ENCODE measurements at places on chromosomes 3 and 15.

DNA sequence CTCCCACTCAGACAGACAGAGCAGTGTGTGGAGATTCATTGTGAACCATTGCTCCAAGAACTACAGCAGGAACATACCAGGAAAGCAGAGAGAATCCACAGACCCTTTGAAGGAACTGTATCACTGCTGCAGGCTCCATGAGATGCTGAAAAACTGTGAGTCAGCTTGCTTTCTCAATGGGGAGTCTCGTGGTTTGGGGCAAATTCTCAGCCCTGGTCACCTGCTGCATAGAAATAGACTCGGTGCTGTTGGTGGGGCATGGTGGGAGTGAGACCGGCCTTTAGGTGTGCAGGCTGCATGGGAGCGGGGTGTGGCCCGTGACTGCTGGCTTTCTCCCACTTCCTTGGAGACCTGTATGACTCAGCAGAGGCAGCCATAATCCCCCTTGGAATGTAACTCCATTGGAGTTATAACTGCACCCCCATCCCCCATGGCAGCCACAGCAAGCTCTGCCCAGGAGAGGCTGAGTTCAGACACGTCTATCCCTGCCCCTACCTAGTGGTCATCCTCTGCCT is 35.6 kb downstream of the ALCAM start:
- DNase-seq: no peak

GRCh38 chr15:66854012-66854965 is 152.3 kb downstream of the SMAD6 start:
- DNase-seq: no peak

GRCh38 chr15:50247819-50248655 is 17.5 kb downstream of the HDC start:
- peak; percentile 60 for DNase-seq

GRCh38 chr3:138923531-138923994 is 23.4 kb downstream of the FOXL2 start:
- DNase-seq: peak; percentile 94

DNA sequence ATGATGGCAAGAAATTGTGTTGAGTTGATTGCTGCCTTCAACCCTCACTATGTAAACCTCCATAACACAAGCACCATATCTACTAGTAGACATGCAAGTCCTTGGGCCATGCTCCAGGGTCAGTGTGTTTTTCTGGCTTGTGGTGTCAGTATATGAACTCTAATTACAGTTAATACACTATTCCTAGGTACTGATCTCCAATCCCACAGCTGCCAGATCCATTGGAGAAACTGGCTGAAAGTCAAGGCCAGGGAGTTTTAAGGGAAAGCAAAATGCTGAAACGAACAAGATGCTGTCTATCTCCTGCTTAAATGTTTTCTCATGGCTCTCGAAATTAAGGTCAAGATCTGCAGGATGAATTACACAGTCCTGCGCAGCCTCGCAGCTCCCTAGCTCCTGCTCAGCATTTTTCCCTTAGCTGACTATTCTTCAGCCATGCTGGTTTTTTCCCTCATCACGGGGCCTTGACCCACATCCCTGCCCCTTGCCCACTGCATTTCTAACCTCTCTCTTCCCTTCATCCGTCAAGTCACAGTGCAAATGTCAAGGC is 425.0 kb upstream of the ADAMTS9 start:
- no peak for DNase-seq

DNA sequence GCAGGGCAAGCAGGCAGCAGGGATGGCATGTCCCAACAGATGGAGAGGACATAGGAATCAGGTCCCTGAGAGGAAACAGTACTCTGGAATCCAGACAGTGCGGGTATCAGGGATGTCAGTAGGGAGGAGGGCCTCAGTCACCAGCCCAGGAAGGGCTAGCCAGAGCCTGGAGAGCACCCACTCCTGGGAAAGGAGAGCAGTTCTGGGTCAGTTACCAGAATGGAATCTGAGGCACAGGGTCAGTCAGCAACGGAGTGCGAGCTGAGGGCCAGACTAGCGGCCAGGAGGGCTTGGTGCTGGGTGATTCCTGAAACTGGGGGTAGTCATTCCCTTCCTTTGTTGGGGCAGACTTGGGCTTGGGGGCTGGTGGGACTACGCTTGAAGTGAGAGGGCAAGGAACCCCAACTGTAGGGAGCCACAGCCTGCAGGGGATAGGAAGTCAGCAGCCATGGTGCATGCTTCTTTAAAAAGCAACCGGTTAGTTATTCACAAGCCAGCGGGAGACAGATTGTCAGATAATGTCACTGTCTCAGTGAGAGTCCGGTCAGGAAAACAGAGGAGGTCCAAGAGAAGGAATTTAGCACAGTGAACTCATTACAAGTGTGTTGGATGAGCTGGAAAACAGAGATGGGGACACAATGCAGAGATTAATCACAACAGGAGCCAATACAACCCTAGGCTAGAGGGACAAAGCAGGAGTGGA is 27.9 kb downstream of the PLA1A start:
- no peak for DNase-seq

GRCh38 chr3:45381168-45381852 is 7.1 kb upstream of the LARS2 start:
- no peak for DNase-seq

DNA sequence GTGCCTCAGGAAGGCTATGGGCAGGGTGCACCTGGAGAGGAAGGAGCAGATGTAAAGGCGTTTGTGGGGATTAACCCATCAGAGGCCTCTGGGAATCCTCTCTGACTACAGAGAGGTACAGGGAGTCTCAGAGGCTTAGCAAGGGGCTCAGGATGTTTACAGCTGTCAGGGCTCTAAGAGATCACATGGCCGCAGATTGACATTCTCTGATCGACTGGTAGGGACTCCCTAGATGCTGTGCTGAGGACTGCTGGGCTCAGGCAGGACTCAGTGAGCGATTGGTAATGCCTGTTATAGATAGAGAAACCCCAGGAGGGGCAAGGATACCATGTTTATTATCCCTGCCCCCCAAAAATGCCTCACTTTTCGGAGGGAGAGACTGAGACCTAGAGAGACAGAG is 103.5 kb downstream of the CORO2B start:
- DNase-seq: no peak

GRCh38 chr3:171810629-171811294 is 479 bp upstream of the PLD1 start:
- DNase-seq: no peak

DNA sequence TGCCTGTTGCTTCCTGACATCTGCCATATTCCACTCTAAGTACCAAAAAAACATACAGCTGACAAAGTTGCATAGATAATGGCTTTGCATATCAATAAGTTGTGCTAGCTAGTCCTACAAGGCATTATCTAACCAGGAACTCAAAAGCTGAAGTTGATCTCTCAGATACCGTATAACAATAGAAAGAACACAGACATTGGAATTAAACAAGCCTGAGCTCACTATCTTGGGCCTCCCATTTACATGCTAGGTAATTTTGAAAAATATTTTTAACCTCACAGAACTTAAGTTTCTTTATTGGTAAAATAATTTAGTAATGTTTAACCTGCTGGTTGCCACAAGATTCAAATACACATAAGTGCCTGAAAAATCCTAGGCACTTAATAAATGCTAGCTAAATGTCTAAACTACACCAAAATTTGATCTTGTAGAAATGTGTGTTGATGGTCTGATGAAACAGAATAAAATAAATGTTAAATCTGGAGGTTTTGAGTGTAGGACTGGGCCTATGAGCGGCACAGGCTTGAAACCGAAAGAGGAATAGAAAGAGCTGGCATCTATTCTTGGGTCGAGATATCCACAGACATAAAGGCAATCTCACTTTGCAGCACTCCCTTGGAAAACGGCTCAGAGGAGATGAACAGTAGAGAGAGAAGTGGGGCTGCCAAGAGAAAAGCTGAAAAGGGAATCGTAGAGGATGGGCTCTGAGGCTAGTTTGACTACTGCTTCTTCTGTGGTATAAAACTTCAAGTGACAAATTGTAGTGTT is 29.9 kb upstream of the TTC14 start:
- no peak for DNase-seq

DNA sequence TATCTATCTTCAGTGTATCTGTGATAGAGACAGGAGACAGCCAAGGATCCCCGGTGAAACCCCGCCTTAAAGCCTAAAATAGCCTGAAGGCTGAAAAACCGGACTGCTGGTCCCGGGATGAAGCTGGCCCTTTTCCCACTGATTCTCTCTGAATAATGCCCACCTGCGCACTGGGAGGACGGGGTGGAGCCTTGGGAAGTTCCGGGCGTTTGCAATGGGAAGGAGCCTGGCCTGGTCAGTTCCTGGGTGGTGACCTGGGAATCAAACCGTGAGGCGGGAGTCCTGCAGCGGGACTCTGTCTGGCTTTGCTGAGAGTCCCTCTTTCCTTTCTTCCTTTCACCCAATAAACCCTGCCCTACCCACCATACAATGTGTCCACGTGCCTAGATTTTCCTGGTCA is 157.9 kb downstream of the C3orf38 start:
- no peak for DNase-seq

DNA sequence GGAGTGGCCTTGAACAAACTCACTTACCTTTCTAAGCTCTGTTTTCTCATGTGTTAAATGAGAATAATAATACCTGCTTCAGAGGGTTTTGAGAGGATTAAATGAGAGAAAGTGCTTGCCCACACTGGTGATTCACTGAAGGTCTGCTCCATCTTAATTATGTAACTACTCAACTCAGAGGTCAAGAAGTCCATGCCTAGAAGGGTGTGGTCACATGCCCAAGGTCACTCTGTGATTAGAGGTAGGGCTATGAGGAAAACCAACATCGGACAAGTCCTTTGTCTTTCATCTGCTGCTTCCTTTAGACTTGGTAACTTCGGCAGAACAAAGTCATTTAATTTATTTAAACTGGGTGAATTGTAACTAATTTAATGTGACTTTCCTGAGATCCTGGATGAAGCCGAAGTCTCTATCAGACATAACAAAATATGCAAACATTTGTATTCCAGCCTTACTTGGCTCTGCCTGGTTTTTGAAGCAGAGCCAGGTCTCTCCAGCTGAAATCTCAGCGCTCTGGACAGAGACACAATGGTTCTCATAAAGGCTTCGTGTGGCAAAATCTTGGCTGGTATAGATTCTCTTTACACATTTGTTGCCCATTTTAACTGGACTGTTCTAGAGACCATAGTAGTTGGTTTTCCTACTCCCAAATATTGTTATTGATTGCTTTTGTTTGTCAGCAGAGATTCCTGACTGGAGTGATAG is 3.0 kb downstream of the CHRNA7 start:
- DNase-seq: no peak

- no peak for DNase-seq
These were observed 101.9 kb downstream of the KLHL25 start for GRCh38 chr15:85692873-85693272.

DNA sequence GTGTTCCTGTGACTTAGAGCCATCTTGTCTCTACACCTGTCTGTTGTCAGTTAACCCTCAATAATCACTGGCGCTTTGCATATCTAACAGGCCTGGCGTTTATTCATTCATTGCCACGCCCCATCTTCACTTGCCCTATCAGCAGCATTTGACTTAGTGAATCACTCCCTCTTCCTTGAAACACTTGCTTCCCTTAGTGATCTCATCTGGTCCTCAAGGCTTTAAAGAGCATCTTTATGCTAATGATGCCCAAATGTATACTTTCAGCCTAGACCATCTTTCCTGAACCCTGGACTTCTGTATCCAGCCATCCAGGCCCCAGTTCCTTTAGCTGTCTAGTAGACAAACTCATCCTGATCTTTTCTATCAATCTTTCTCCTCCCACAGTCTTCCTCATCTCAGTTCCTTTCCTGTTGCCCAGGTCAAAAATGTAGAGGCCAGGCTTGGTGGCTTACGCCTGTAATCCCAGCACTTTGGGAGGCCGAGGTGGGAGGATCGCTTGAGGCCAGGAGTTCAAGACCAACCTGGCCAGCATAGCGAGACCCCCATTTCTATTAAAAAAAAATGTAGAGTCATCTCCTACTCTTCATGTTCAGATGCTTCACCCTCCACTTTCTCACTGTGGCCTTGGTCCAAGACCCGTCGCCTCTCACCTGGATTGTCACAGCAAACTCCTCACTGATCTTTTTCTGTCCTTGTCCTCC is 1.4 kb upstream of the IGDCC4 start:
- no peak for DNase-seq

GRCh38 chr3:42979044-42979972 is at the start of gene GASK1A:
Gene GASK1A (plus strand): TSS chr3:42979311. CDS start chr3:42979643, 332 bp downstream.
- peak; percentile 43 for DNase-seq

- no peak for DNase-seq
These were observed 10.9 kb downstream of the TTLL3 start for GRCh38 chr3:9820946-9821345.

GRCh38 chr15:89369341-89369947 is 34.8 kb upstream of the POLG start:
- DNase-seq: no peak

DNA sequence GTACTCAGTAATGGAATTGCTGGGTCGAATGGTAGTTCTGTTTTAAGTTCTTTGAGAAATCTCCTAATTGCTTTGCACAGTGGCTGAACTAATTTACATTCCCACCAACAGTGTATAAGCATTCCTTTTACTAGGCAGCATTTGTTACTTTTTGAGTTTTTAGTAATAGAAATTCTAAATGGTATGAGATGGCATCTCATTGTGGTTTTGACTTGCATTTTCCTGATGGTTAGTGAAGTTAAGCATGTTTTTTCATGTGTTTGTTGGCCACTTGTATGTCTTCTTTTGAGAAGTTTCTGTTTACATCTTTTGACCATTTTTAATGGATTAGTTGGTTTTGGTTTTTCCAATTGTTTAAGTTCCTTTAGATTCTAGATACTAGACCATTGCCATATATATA is 28.4 kb downstream of the TP63 start:
- DNase-seq: no peak

- DNase-seq: no peak
These were observed 106.0 kb downstream of the UBE2E2 start for GRCh38 chr3:23308986-23309625.

DNA sequence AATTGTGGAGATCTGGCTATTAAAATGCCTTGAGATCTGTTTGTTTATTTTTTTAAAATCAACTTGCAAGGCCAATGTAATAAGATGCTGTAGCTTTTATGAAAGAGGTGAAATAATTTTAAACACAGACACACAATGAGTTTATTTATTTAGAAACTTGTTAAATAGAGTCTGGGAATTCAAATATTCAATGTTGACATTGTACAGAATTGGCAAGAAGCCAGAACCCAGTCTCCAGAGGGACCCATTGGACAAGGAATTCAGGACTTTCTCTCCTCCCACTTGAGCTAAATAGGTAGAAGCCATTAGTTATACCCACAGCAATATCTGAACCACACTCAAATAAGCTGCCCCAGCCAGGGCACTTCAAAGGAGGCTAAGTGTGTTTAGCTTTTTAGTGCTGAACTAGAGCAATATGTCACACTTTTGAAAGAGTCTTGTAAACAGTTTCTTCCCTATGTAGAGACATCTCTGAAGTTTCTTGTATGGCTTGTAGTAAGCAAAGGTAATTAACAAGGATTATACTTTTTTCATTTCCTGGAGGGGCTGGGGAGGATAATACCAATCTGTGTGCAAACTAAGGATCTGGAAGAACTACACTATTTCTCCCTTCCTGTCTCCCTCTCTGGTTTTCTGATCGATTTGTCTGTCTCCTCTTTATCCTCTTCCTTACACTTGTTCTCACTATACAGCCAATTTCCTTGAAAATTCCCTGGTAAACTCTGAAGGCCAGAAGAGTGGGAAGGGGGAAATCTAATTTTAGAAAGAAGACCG is 6.0 kb downstream of the MECOM start:
- DNase-seq: no peak

All from stimulated activated CD8-positive, alpha-beta memory T cell treated with anti-CD3 and anti-CD28 coated beads, Interleukin-4, amount 100 ng/mL, for 48 hours (primary cell).